ENCODE measurements at places on chromosomes 3 and 15.

- no peak for DNase-seq
Observed at GRCh38 chr3:13016721-13017255, 56.4 kb downstream of the IQSEC1 start.

DNA sequence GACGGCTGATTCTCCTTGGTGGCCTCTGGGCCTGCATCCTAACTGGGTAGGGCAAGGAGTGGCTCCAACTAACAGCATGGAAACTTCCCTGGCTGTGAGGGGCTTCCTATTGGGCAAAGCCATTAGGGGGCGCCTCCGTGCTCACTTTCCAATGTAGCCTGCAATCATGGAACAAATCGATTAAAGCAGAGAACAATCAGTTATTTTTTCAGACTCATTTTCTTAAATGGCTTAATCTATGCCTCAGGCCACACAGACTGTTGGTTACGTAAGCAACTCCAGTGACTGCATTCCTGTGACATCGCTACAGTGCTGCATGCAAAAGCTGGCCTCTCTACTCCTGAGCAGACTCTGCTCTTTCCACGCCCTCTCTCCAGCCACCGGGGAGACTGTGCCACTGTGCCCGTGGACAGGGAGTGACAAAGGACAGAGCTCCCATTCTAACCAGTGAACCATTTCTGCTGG lies 278.9 kb downstream of the KLF13 start:
- DNase-seq, result peak; percentile 36

DNA sequence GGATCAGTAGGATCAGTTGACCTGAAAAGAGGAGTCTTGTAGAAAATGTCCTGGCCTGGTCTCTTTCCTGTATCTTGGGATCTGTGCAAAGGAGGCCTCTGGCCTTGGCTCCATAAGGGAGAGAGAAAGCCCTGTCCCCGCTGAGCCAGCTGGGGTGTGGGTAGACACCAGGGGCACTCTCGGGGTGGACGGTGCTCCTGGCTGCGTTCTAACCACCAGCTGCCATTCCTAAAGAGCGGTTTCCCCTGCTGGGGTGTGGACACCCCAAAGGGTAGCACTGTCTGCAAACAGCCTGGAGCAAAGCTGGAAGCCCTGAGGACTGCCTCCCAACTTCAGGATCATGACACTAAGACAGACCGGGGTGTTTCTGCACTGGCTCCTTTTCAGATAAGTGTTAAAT lies 23.5 kb downstream of the SYNM start:
- DNase-seq, result no peak

DNA sequence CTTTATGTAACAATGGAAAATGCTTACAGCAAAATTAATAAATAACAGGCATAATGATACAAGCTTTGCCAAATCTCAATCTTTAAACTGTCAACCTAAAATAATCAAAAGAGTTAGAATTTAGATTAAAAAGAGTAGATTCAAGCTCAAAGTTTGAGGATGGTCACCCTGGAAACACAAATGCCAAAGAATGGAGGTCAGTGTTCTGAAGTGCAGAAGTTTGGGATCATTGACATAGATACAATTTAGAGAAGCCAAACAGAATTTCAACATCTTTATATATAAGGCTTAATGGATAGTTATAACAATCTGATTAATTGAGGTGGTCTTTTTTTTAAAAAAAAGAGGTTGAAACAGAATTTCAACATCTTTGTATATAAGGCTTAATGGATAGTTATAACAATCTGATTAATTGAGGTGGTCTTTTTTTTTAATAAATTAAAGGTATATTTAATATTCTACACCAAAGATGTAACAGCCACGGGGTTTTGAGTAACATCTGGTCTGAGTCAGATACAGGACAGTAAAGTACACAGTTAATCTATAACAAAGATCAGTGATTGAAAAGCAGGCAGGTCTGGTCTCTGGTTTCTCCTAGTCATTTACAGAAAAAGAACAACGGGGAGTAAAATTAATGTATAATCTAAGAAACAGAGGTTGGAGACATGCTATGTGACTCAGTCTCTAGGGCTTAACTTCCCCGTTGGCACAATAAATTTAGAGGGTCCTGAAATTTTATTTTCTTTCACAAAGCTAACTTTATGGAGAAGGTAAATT lies 490.7 kb downstream of the GBE1 start:
- DNase-seq, result no peak

- no peak for DNase-seq
Observed at GRCh38 chr15:92020804-92021203, 167.3 kb downstream of the SLCO3A1 start.

DNA sequence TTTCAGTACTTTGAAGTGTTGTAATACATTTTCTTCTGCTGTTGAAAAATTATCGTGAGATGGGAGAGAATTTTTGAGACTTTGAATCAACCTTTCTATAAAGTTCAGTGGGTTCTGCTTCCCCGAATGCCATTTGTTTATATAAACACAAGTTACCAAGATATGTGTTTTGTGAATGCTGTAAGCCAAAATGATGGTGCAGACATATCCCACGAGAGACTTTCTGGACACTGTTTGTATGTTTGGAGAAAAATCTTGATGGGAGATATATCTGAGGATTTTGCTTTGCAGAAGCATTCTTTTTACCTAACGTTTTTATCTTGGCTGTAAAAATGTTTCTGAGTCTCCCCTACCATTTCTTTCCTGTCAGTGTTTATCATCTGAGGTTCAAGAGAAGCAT lies 526.6 kb upstream of the ZNF717 start:
- DNase-seq, result no peak

GRCh38 chr3:186788482-186789370 lies 5.3 kb downstream of the EIF4A2 start:
- no peak for DNase-seq

- no peak for DNase-seq
Observed at GRCh38 chr3:122800031-122800430, 5.2 kb downstream of the SLC49A4 start.

GRCh38 chr3:84074767-84075166 lies 884.0 kb upstream of the CADM2 start:
- DNase-seq, result no peak

- no peak for DNase-seq
Observed at GRCh38 chr3:2523281-2523836, 424.7 kb downstream of the CNTN4 start.

DNA sequence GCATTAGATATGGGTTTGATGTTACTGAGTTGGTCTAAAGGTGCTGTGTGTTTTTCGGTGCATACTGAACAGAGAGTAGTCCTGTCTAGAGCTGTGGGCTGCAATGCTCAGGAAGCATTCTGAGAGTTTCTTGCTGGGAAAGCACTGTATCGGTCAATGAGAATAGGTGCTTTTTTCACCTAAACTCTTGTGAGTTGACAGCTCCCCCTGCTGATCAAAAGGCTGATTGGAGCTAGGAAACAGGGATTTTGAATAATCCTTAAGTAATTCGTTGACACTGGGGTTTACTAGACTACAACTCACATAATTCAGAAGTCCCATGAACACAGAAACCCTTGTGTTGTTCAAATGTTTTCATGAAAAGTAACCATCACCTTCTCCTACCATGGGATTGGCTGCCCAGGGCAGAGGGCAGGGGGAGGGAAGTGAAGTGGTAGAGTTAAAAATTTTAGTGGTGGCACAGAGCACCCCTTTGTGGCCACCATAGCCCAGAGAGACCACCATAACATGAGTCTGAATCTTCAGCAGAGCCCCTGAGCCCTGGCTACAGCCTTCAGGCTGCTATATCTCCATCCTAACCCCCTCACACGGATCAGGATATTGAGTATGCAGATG lies 13.0 kb upstream of the MANF start:
- DNase-seq, result no peak

GRCh38 chr3:120652281-120652680 lies 29.8 kb downstream of the HGD start:
- no peak for DNase-seq

DNA sequence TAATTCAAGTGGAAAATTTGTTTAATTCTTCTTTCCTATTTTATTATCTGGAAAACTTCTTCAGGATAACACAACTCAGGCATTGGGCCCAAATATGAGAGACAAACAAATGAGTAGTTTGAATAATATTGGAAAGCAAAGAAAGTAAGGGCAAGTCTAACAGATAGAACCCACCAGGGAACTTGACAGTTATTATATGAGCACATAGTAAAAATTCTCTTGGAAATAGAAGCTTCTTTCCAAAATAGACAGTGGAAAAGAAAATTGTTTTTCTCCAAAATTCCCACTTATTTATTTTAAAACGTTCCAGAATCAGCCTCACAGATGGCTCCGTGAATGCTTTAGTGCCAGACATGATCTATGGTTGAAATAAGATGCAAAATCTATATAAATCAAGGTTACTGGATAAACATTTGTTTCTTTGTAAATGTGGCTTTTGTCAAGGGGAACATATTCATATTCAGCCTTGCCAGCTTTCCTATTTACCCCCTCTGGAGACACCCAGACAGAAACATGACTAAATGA lies 23.9 kb downstream of the LDHAL6B start:
- DNase-seq, result no peak

- no peak for DNase-seq
Observed at GRCh38 chr3:46831841-46832240, 31.4 kb downstream of the MYL3 start.

GRCh38 chr3:131361464-131362421 lies 19.8 kb upstream of the NUDT16 start:
- DNase-seq, result peak; percentile 36

DNA sequence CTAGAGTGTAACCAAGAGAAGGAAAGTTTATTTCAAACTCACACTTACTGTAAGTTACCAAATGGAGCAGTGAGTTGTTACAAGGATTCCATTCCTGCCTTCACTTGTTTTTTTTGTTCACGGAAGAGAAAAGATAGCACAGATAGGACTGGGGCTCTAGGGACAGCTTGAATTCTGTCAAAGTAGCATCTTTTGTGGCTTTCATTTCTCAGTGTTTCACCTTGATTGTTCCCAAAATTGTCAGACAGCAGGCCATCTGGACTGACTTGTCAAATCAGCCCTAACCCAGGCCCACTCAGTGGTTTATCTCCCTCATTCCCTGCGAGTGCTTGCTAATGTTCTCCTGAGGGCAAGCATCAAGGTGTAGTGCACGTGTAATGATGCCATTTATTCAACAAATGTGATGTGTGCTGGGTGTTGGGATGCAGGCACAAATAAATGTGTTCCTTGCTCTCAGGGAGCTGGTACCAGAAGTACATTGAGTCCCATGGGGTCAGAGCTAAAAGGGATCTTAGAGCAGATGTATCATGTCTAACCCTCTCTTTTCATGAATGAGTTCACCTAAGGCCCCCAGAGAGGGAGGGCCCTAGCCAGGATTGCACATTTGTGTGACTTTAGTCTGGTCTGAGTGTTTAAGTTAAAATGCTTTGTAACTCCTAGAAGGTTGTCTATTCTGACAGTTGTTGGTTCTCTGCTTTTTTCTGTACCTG lies 49.1 kb downstream of the PDHB start:
- no peak for DNase-seq

DNA sequence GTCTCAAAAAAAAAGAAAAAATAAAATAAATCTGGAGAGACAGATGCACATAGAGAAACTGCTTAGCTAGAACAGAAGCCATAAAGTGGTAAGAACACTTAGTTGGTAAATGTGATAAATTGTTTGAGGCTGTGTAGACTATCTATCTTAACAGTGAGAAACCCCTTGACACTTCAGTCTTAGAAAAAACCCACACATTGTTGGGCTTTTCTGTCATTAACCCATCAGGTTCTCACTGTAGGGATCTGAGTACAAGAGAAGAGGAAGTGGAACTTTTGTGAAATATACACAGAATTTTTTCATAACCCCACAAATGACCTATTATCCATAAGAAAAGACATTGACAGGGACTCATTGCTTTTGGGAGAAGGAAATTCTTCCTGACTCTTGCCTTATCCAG lies 24.4 kb downstream of the TP63 start:
- no peak for DNase-seq

DNA sequence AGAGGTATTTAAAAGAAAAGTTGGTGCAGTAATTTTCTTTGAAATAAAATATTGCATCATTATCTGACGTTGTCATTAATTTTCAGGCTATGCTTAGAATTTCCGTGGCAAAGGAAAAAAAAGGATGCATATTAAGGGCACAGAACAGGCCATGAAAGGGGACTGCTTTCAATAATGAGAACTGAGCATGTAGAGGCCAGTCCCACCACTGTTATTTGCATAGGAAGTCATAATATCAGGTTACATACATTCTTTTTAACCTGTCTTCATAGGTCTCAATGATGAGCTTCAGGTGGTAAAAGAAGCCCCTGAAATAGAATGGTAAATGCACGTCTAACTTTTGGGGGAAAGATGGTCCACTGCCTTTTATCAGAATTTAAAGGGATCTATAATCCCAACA lies 272.1 kb upstream of the ALCAM start:
- DNase-seq, result no peak

GRCh38 chr3:196406811-196407470 lies 25.3 kb downstream of the UBXN7 start:
- DNase-seq, result no peak

DNA sequence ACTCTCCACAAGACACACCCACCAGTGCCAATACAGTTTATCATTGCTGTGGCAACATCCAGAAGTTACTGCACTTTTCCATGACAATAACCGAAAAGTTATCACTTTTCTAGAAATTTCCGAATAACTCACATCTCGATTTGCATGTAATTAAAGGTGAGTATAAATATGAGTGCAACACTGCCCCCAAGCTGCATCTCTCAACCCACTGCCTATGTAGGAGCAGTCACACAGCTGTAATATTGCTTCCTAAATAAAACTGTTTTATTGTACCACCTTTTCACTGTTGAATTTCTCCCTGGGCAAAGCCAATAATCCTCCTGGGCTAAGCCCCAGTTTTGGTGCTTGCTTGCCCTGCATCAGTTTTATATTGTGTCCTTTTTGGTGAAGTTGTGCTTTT lies 601.0 kb upstream of the EPHA6 start:
- no peak for DNase-seq

- no peak for DNase-seq
Observed at GRCh38 chr15:72856549-72857040, 73.0 kb upstream of the ADPGK start.

GRCh38 chr3:8840556-8840955 lies 71.1 kb upstream of the OXTR start:
- DNase-seq, result no peak

- no peak for DNase-seq
Observed at GRCh38 chr3:193885832-193886231, 250.1 kb upstream of the HES1 start.

- no peak for DNase-seq
Observed at GRCh38 chr15:67067930-67068551, 2.6 kb downstream of the SMAD3 start.

DNA sequence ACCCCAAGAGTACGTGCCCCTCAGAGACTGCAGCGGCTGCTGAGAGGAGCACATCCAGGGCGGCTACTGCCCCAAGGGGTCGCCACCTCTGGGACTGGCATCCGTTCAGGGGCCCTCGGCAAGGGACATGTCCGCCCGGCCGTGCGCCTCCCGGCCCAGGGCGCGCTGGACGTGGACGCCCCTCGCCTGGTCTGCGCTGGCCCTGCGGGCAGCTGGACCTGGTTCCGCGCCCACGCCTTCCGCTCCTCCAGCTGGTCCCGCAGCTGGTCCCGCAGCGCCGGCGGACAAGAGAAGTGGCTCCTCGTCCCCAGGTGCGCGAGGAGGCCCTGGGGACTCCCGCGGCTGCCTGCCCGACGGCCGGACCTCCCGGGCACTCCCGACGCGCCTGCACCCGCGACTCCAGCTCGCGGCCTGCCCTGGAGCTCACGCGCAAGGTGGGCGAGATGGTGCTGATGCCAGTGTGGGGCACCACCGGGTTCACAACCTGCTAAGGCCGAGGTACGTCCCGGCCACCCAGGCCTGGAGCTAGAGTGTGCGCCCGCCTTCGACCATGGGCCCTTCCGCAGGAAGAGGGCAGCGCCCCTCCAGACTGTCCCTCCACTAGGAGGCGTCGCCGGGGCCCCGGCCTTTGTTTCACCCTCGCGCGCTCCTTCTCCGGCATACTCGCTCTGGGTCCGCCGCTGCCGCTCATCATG lies 14.4 kb upstream of the GP9 start:
- no peak for DNase-seq

GRCh38 chr3:95399585-95399984 lies 1336.7 kb downstream of the NSUN3 start:
- DNase-seq, result no peak
